ENCODE measurements at places on chromosomes 11 and 22. TPM values are rescaled to one million over a fixed set of nuclear protein-coding genes. Genes with fewer than 3 reads are reported as not detected.

Gene MMP27
- total RNA-seq: not detected

Gene A4GALT
- not detected for total RNA-seq

Gene MS4A5
- not detected for total RNA-seq

Gene GNG3
- total RNA-seq: not detected

Gene OR52I2
- total RNA-seq: not detected

Gene PKP3
- total RNA-seq: not detected

Gene CRYBA4
- not detected for total RNA-seq

Gene NCAPD3
- total RNA-seq: 41.8 TPM

Gene KLHL35
- total RNA-seq: 1.2 TPM

Gene SOX10
- not detected for total RNA-seq

Gene LMO2
- 0.47 TPM for total RNA-seq

Gene SLC5A4
- total RNA-seq: not detected

Gene APOBEC3B
- 0.32 TPM for total RNA-seq

Gene CD3G
- 191 TPM for total RNA-seq

Gene PARVA
- total RNA-seq: 1.3 TPM

Gene STIM1
- total RNA-seq: 87.1 TPM

Gene VSIG2
- total RNA-seq: 0.55 TPM

Gene MYO18B
- total RNA-seq: 0.26 TPM

Gene HSPB2
- total RNA-seq: not detected

Gene POU2AF1
- total RNA-seq: 0.64 TPM

Gene SLN
- total RNA-seq: not detected

Gene OPCML
- total RNA-seq: not detected

Gene C1QTNF5
- not detected for total RNA-seq

Gene CHST1
- not detected for total RNA-seq

Gene JAML
- total RNA-seq: 116 TPM

Gene OR6T1
- total RNA-seq: not detected

Gene GTSE1
- 0.64 TPM for total RNA-seq

Gene MS4A10
- not detected for total RNA-seq

Gene OR4C12
- not detected for total RNA-seq

Gene EFEMP2
- 8.3 TPM for total RNA-seq

Gene UCP2
- 336 TPM for total RNA-seq

Gene DEUP1
- not detected for total RNA-seq

Gene MLC1
- total RNA-seq: not detected

Gene ARHGEF17
- total RNA-seq: not detected

Gene PARVG
- 194 TPM for total RNA-seq

Gene PNPLA5
- not detected for total RNA-seq

Gene OR2AG2
- total RNA-seq: not detected

Gene GRM5
- total RNA-seq: not detected

Gene DRD4
- 0.64 TPM for total RNA-seq

Gene MEI1
- total RNA-seq: 79.2 TPM

Gene GGT5
- not detected for total RNA-seq

Gene SBF2
- total RNA-seq: 13.8 TPM

Gene NFRKB
- total RNA-seq: 94.9 TPM

Gene C11orf91
- total RNA-seq: not detected

Gene FADD
- total RNA-seq: 43.6 TPM

Gene TP53I11
- 7.0 TPM for total RNA-seq
